Activated CD4-positive, alpha-beta T cell treated with anti-CD3 and anti-CD28 coated beads for 24 hours (primary cell): ENCODE measurements at places on chromosomes 5 and 9.
A peak's percentile ranks its signal among the peaks of the same experiment; 100 is the strongest.

DNA sequence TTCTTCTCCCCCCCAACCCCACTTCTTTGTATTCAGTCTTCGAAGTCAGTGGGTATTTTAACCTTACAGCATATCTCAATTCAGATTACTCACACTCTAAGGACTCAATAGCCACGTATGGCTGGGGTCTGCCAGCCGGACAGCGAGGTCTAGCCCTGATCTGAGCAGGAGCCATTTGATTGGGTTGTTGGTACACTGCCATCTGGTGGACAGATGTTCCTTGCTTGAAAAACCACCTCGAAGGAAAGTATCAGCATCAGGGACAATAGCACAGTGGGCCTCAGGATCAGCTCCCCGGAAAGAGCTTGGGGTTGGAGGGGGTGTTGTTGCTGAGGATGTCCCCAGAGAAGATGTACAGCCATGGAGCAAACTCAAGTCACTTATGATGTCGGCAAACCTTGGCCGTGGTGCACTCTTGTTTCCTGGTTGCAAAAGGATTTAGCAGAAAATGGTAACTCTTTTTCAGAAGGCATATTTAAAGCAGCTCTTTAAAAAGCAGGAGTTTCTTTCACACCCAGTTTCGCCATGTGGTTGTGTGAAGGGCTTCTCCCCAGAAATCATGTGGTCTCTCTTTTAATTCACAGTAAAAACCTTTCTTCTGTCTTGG, 31.7 kb upstream of the KCNMB1 start:
- DNase-seq: peak; percentile 21

DNA sequence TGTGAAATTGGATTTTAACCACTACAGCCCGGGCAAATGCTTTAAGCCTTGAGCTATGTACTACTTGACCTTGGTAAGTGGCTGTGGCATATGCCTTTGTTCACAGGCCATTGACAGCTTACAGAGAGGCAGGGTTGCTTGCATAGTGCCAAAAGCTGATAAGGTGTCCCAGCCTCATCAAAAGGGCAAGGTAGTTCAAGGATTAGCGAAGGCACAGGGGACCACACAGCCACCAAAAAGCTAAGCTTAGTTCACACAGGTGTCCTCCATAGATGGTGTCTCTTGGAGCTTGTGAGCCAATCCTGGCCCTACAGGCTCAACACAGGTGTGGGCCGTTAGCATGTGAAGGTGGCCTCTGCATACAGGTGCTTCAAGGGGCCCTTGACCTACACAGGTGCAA, 86.8 kb downstream of the ZNF622 start:
- no peak for DNase-seq

DNA sequence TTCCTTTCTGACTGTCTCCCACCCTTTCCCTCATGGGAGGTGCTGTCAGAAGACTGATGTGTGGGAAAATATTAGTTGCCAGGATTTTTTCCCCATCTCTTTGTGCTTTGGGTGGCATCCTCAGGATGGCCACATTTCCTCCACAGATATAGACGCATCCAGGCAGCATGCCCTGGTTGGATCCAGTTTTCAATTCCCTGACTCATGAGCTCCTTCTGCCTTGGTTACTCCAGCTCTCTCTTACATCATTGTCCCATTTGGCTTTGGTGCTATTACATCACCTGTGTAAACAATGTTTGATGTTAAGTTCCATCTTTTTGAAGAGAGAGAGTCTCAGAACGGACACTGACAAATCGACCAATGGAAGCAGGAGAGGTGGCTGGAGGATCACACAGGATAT, 302.5 kb downstream of the CDH18 start:
- no peak for DNase-seq

GRCh38 chr5:111453747-111454146, 58.6 kb downstream of the STARD4 start:
- no peak for DNase-seq

- no peak for DNase-seq
Observed at GRCh38 chr5:179408611-179409010, 63.4 kb upstream of the ADAMTS2 start.

DNA sequence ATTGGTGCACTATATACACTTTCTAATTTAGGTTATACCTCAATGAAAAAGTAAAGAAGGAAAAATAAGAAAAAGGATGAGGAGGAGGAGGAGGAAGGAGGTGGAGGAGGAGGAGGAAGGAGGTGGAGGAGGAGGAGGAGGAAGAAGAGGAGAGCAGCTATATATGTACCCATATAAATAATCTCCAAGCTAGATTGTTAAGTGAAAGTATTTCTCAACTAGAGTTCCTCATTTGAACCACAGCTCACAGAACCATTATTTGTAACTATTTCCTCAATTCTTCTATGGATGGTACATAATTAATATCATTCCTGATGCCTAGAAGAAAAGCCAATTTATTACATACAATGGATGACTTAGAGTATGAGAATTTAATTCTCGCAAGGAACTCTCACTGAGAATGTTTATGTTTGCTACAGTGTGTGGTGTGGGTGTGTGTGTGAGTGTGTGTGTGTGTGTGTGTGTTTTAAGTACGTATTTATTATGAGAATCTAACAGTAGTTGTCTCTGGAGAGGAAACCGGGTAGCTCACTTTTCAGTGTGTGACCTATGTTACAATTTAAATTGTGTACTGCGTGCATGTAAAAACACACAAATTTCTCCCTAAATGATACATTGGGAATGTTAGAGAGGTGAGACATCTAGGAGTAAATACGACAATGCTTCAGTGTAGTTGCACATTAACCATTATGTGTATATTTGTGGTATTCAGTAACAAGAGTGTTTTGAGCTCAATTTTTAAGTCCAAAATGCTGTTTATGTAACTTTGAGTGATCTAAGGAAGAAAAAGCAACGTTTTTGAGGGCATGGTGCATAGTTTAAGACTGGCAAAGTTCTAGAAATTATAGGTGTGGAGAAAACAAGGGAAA, 20.2 kb upstream of the NREP start:
- DNase-seq: no peak

- DNase-seq: no peak
Observed at GRCh38 chr5:45335346-45335745, 360.8 kb downstream of the HCN1 start.

GRCh38 chr5:131193106-131193505, 22.4 kb downstream of the LYRM7 start:
- DNase-seq: no peak

DNA sequence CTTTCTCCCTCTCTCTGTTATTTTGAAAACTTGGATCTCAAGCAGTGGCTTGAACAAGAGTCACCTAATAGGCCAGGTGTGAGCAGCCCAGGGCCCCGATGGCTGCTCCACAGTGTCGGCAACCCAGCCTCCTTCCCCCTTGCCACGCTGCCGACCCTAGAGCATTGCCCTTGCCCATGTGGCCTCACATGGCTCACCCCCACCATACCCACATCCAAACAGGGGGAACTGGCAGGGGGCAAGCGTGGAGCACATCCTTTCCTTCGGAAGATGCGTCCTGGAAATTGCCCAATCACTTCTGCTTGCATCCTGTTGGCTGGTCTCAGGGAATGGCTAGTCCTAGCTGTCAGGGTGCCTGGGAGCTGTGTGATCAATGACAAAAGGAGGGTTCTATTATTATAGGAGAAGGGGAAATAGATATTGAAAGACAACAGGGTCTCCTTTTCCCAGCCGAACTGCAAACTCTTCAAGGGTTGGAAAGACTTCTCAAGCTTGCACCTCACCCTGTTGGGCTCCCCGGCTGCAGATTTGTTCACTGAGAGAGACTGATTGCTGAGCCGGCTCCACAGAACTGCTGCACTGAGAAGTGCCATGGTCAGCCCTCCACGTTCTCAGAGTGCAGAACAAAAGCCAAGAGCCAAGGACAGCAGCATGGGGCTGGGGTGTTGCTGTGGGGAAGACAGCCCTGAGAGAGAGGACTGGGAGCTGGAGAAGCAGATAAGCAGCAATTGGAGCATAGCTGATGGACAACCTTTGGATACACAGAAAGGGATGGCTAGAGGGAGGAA, 8.3 kb upstream of the TIFAB start:
- DNase-seq: no peak

- no peak for DNase-seq
Observed at GRCh38 chr9:135522137-135522877, 1.1 kb downstream of the LCN1 start.

DNA sequence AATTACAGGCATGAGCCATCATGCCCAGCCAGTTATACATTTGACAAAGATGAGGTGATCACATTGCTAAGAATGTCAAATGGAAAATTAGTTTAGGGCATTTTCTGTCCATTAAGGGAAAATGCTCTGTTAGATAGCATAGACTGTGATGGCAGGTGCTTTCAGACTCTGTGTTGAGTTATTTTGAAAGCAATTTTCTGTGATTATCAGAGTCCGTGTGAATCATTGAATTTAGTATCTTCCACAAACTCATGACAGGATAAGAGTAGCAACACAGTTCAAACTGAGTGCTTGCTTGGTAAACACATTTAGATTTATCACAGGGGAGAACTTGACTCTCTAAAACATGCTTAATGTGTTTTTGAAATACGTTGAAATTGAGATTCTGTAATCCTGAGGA, 69.0 kb downstream of the GAPVD1 start:
- no peak for DNase-seq

DNA sequence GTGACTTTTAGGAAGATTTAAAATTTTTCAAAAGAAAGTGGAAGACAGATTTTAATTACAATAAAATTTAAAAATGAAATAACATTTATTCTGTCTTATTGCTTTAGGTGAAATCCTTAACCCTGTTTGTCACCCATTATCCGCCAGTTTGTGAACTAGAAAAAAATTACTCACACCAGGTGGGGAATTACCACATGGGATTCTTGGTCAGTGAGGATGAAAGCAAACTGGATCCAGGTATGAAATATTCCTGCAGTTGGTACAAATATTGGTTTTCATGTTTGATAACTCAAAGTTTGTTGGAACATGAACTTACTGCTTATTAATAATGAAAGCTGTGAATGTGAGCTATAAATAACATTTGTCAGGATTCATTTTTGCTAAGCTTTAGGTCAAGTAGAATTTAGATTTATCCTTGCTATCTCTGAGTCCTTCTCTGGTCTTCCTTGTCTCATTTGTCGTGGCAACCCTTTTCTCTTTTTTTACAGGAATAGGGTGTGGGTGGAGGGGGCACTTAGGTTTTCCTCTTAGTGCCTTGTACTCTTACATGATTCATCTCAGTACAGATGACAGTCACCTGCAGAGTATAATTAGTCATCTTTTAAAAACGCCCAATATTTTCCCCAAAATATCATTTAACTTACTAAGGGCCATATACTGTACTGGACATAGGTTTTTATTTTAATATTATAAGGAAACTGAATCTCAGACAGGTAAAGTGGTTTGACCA, 95.3 kb upstream of the RASGRF2 start:
- no peak for DNase-seq

DNA sequence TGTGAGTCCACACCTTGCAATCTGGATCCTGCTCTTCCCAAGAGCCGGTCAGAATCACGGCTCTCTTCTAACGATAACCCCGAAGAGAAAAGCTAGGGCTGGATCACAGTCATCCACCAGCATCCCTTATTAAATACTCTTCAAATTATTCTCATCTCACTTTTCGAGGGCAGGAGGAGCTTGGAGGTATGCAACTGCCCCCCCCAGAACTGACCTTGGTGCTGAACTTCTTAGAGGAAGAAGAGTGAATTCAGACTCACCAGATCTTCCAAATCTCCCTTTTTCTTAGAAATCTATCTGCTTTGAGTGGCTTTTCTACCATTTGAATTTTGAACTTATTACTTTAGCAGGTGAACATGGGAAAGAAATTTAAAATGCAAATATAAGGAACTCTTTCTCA, 75.7 kb downstream of the MED10 start:
- no peak for DNase-seq

- DNase-seq: no peak
Observed at GRCh38 chr9:38690574-38690973, 29.4 kb downstream of the FAM240B start.

DNA sequence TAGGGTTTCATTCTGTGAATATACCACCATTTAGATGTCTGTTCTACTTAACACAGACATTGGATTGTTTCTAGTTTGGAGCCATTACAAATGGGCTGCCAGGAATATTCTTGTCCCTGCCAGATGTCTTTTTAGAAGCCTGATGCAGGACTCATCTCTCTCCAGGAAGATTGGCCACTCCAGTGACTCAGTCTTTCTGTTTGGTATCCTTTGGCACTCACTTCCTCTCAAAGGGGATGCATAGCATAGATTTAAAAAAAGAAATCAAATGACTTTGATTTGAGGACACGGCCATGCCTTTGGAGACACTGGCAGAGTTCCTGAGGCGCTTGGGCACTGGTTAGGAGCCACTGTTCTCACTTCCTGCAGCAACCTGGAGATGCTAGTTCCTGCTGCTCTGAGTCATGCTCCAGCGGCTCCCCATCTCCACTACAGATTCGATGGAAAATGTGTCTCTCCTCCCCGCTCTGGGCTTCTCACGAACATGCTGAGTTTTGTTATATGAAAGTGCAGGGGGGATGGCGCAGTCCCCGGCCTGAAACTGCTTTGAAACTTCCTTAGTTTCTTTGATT, 3.5 kb upstream of the ZNF366 start:
- DNase-seq: no peak

GRCh38 chr9:133545494-133546286, 11.2 kb downstream of the ADAMTSL2 start:
- DNase-seq: no peak

DNA sequence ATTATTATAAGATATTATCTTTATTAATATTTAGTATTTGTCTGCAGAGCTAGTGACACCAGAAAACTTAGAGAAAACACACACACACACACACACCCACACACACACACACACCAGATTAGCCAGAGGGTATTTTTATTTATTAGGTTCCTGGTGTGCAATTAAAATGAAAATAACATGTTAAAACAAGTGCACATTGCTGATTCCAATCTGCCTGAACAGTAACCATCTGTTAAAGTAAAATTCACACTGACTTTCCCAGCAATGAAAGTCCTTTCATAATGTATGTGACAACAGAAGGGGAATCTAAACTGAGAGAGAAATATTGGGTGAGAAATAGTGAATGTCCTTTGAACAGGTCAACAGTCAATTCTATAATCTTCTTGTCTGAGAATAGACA, 2323.5 kb upstream of the ACO1 start:
- no peak for DNase-seq

DNA sequence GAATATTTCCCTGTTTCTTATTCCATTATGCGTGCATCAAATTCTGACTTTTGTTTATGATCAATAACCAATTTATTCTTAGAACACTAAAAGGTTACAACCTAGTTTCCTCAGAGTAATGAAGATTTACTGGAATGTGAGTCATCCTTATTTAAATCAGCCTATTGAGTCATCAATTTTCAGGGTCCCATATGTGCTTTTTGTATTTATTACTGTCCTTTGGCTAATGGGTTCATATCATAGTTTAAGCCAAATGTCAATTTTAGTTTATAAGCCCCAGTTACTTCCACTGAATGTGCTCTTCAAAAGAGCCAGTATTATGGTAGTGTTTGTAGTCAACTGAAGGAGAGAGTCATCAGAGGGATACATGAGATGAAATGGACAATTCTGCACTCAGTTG, 359.2 kb downstream of the PRR16 start:
- no peak for DNase-seq

DNA sequence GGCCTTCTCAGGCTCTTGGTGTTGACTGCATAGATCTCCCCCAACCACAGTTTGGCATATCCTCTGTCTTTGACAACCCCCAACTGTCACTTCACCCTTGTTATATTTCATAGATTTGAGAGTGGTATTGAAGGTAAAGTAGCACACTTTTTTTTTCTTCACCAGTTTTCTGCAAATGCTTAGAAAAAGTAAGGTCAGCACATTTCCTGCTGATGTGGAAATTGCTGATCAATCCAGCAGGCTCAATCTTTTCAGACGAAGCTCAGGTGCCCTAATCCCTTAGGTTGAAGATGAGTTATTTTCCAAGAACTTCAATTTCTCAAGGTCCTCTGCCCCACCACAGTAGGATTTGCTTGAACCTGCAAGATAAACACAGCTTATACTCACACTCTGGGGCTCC, 38.5 kb upstream of the ANKRD31 start:
- no peak for DNase-seq
